Stimulated activated CD8-positive, alpha-beta memory T cell treated with anti-CD3 and anti-CD28 coated beads, Interleukin-15, amount 100 ng/mL, for 4 hours (primary cell): ENCODE measurements at places on chromosomes 6 and 20.

- DNase-seq = no peak
Measured at GRCh38 chr6:109739686-109740085, 48.6 kb downstream of the FIG4 start.

- DNase-seq = no peak
Measured at GRCh38 chr20:9415426-9415825, 99.0 kb upstream of the LAMP5 start.

DNA sequence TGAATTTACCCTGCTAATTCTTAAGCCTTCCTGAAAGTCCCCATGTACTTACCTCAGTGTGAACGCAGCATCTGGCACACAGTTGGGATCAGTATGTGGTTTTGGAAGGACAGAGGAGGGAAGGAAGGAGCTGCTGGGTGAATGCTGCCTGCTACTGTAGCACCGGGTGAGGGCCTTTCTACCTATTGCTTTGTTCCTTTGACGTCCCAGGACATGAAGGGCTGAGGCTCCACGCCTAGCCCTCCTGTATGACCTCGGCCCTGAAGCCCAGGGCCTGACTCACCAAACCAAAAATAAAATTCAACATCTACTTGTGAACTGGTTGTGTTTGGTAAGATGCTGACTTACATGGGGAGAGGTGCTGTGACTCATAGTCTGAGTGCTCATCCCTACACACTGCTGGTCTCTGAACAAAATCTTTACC lies 51.1 kb downstream of the ARID1B start:
- DNase-seq = no peak

- DNase-seq = no peak
Measured at GRCh38 chr6:14383393-14384174, 266.0 kb downstream of the CD83 start.

GRCh38 chr20:62208061-62208794 lies 11.8 kb downstream of the HRH3 start:
- DNase-seq = no peak

GRCh38 chr6:167751579-167752115 lies 75.1 kb upstream of the AFDN start:
- DNase-seq = no peak

- DNase-seq = no peak
Measured at GRCh38 chr20:4881006-4881730, 120.1 kb downstream of the SLC23A2 start.

DNA sequence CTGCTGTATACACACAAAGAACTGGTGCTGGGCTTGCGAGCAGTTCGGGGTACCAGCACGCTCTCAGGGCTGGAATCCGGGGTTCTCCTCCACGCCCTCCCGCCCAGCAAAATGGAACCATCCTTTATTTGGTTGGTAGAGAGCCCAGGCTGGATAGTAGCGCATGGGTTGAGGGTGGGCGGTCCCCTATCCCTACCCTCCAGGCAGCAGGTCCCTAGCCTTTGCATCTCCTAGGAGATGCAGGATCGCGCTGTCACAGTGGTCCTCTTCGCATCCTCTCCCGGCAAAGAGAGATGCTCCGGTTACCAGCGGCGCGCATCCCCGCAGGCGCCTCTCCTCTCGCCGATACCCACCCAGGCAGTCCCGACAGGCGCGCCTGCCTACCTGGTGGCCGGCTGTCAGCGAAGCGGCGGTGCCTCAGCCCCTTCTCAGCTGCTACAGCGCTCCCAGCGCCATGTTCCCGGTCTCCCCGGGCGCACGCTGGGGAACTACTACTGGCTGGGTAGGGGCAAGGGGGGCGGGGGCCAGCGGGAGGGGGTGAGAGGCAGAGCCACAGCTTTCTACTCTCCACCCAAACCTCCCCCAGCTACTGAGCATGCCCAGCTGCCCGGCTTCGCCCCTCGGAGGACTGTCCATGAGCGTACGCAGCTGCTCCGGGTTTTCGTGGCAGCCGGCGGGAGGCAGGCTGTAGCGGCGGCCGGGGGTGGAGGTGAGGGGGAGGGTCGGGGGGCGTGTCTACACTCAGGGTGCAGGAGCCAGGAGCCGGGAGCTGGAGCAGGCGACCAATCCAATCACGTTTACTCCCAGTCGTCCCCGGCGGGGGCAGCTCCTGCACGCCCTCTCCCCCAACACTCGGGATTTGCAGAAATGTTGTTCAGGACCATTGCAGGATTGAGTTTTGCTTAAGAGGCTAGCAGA lies at the start of gene PAK5:
PAK5 (minus strand) TSS at position 699 of the 918 bp plus-strand sequence. CDS start 194,748 bp downstream, outside the sequence.
- no peak for DNase-seq

DNA sequence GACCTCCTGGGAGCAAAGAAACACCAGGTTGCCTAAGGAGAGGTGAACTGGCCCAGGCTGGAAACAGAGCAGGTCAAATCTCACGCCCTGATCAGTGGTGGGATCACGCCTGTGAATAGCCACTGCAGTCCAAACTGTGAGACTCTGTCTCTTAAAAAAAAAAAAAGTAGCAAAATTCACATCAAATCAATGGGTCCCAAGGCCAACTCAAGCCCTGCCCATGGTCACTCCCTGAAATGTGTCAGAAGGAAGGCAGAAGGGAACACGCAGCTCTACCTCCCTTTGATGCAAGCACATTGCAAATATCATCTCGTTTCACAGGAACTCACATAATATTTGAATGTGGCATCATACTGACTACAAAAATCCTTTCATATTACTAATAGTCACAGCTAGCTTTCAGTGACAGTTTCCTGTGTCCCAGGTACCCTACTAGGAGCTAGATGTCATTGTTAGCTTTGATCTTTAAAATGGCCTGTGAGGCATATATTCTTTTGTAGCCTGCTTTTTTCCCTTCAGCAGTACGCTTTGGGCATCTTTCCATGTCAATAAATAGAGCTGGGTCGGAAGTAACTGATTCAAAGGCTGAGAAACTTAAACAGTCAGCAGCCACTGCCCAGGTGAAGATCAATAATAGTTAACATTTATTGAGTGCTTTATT lies 14.4 kb upstream of the TTPAL start:
- no peak for DNase-seq
